ENCODE measurements at places on chromosomes 12 and 14. TPM values are rescaled to one million over a fixed set of nuclear protein-coding genes. Genes with fewer than 3 reads are reported as not detected.

ZNF891 gene
- 0.86 TPM for total RNA-seq

CCDC177 gene
- total RNA-seq = not detected

TAS2R20 gene
- 5.5 TPM for total RNA-seq

RNFT2 gene
- total RNA-seq = 7.3 TPM
